ENCODE measurements at places on chromosomes 5 and 9.

DNA sequence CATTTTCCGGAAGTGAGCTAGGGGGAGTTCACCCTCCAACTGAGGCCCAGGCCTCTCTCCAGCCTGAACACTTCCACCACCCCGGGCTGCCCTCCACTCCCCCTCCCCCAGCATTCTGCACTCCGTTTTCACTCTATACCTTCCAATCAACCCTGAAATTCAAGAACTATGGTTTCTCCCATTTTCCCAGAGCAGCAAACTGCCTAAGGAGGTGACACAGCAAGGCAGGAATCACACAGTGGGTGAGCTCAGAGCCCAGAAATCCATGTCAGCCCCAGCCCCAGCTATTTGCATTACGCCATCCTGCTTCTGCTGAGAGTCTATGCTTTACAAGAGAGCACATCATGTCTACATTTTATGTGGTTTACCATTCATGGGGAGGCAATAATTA lies 11.9 kb downstream of the MSX2 start:
- no peak for DNase-seq

DNA sequence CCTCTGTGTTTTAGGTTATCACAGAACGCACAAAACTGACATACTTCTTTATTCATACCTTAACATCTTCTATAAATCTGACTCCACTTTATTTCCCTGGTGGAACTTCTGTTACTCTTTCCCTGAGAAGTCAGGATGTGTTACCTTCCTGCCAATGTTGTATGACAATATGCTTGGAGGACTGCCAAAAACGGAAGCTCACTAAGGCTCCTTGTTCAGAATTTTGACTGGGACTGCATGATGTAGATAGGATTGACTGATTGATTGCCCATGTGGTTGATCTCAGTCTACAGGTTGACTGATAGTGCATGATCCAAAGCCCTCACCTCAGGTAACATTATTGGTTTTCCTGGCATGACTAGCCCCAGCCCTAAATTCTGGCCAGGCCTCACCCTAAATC lies 319.4 kb downstream of the TLR4 start:
- no peak for DNase-seq

GRCh38 chr9:134290603-134291451 lies 35.4 kb upstream of the RXRA start:
- DNase-seq = no peak

DNA sequence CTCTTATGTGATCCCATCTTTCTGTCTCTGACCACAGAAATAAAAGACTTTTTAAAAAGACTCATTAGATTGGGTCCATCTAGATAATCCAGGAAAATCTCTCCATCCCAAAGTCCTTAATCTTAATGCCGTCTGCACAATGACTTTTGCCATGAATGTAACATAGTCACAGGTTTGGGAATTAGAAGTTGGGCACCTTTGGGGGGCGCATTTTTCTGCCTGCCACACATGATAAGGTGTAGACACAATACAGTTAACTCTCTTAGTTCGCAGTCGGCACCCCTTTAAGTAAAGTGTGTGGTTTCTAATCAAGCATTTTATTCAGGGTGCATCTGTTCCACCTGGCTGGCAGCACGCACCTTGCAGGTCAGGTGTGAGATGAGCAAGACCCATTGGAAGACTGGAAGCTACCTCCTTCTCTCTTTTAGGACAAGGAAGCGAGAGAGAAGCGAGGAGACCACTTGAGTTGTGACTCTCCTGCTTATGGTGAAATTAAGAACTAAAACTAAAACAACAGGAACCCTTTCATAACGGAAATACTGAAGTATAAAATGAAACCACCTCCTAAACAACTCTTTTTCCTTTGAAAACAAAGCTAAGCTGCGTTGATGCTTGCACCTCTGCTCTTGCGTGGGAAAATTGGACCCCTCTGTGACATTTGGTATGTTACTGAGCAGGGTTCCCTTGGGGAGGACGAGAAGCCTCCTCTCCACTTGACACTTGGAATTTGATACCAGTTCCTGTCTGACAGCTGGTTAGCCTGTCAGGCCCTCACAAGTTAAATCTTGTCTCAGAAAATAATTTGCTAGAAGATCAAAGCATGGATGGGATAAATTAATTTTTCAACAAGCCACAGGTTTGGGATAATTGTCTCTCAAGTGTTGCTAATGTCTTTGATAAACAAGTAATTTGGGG lies 304.6 kb upstream of the DMRT1 start:
- DNase-seq = no peak

DNA sequence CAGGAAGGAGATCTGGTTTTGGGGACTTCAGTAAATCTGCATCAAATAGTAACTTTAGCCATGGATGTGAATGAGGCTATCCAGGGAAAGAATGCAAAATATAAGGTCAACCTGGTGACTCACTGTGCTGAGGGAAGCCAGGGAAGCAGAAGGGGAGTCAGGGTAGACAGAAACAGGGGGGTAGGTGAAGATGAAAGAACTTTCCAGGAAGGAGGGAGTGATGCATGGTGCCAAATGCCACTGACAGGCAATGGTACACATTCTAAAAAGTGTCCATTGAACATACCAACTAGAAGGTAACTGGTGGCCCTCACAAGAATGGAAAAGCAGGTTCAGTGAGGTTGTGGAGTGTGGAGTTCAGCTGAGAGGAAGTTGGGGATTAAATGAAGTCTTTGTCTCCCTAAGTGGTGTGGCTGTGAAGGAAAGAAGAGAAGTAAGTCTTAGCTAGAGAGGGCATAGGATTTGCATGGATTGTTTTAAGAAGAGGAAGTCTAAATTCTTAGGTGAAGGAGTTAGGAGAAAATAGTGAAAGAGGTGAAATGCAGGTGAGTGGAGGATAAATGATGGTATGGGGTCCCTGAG lies 35.5 kb downstream of the PALM2AKAP2 start:
- DNase-seq = no peak

GRCh38 chr5:165272436-165272835 lies 1767.0 kb downstream of the MAT2B start:
- DNase-seq = no peak

- DNase-seq = no peak
Measured at GRCh38 chr5:38379350-38379937, 121.1 kb downstream of the EGFLAM start.

GRCh38 chr5:140633501-140633900 lies 526 bp upstream of the CD14 start:
- no peak for DNase-seq

GRCh38 chr5:170283296-170283695 lies 14.3 kb downstream of the LCP2 start:
- no peak for DNase-seq

DNA sequence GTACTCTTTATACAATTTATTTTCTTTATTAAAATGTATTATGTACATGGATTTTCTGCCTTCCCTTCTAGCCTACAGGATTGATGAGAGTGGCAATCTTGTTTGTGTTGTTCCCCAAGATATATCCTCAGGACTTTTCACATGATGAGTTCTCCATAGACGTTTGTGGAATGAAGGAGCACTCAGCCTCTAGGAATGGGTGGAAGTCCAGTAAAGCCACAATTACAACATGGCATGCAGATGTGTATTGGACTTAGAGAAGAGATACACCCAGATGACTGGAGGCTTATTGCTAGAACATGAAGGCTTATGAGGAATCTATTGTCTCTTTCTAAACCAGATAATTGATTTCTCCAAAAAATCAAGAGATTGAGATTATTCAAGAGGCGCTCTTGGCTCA lies 8.2 kb upstream of the DOCK2 start:
- DNase-seq = no peak

DNA sequence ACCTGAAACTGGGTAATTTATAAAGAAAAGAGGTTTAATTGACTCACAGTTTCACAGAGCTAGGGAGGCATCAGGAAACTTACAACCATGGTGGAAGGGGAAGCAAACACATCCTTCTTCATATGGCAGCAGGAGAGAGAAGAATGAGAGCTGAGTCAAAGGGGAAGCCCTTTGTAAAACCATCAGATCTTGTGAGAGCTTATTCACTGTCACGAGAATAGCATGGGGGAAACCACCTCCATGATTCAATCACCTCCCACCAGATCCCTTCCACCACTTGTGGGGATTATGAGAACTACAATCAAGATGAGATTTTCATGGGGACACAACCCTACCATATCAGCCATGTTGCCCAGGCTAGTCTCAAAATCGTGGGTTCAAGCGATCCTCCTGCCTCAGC lies 143.4 kb downstream of the FGF18 start:
- DNase-seq = no peak

GRCh38 chr5:43386960-43387362 lies 25.2 kb downstream of the CCL28 start:
- DNase-seq = no peak

DNA sequence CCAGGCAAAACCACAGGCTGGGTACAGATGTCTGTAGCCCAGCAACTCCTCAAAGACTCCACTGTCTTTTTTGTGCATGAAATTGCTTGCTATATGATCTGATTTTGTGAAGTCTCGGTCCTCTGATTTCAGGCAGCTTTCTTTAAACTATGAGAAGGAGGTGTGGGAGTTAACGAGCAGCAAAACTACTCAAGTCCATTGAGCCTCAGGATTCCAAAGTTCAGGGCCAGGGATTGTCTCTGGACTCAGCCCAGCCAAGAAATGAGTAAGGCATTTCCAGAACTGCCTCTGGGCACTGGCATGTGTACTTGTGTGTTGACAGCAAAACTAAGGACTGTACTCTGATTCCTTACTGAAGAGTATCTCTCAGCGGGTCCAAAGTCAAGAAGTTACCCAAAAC lies 53.4 kb upstream of the GLIS3 start:
- no peak for DNase-seq

Measured in T-helper 1 cell (primary cell).